Esophagus squamous epithelium (tissue), 5 donors: ENCODE measurements at places on chromosomes 7 and 10.

DNA sequence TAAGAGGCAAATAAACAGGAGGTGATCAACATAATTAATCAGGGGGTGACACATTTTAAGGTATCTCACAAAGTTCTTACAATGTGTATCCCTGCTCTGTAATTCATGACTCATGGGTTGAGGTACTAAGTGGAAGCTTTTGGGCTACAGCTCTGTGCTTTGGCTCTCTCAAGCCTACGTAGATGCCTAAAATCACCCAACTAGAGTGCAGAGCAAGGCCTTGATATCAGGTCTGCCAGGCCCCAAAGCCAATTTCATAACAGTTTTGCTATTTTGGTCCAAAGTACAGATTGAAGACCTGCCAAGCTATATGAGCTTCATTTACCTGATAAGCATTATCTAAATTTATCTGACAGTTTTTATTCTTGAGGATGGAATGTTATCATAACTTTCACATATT lies 175.3 kb upstream of the BET1 start:
- DNase-seq = no peak

DNA sequence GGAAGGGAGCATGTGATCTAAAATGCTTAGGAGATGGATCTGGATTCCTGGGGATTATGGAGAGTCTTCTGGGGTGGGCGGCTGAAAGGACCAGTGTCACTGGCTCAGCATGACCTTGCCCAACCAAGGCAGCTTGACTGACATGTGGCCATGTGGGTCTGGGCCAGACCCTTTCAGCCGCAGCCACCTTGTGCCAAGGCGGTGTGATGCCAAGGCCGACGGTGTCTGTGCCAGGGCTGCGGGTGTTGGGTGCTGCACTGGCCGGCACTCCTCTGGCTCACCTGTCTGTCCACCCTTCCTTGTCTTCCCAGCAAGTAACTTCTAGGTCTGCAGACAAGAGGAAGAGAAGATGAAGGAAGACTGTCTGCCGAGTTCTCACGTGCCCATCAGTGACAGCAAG lies 8.8 kb downstream of the DEPP1 start:
- DNase-seq = no peak

- DNase-seq = no peak
Measured at GRCh38 chr7:7970531-7971307, 2.1 kb downstream of the GLCCI1 start.

- no peak for DNase-seq
Measured at GRCh38 chr7:33926535-33926934, 21.2 kb downstream of the BMPER start.

DNA sequence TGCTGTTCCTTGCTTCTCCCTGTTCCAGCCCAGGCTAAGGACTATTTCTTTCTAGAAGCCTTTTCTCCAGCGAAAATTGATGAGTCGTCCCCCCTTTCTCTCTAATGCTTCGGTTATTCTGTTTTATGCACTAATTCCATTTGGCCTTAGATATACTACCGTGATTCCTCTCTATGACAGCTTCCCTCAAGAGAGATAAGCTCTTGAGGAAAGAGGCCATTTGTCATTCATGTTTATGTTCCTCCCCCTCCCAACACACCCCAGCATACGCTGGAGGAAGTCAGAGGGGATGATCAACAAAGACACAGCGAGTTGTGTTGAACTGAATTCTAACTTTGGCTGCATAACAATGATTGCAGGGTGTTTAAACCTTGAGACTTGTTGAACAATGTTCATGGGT lies 198.8 kb downstream of the BMPER start:
- no peak for DNase-seq

DNA sequence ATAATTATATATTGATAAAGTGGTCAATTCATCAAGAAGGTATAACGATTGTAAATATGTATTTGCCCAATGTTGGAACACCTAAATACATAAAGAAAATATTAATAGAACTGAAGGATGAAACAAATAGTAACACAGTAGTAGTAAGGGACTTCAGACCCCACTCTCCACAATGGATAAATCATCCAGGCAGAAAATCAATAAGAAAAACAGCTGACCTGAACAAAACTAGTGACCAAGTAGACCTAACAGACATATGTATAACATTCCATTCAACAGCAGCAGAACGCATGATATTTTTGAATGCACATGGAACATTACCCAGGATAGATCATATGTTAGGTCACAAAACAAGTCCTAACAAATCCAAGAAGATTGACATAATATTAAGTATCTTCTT lies 286.1 kb upstream of the BMPER start:
- DNase-seq = no peak

DNA sequence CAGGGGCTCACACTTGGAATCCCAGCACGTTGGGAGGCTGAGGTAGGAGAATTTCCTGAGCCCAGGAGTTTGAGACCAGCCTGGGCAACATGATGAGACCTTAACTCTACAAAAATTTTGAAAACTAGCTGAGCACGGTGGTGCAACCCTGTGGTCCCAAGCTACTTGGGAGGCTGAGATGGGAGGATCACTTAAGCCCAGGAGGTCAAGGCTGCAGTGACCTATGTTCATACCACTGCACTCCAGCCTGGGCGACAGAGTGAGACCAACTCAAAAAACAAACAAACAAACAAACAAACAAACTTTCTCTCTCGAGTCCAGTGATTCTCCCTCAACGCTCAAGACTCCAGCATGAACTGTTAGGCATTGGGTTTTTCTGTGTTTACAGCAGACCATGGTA lies 2.0 kb upstream of the TYSND1 start:
- no peak for DNase-seq
